ENCODE measurements at places on chromosomes 1 and 21. TPM values are rescaled to one million over a fixed set of nuclear protein-coding genes. Genes with fewer than 3 reads are reported as not detected.

CD34 gene
- total RNA-seq = under 0.01 TPM

ISG20L2 gene
- total RNA-seq = 16.8 TPM

CYP4B1 gene
- total RNA-seq = not detected

GRCh38 chr1:109802136-109802900 lies 38.6 kb upstream of the EPS8L3 start:
- H3K27me3 ChIP-seq = no peaks in the 10 kb centered on the region
- no peak for DNase-seq
- peaks cover 24% of the 10 kb centered on the region for H3K4me1 ChIP-seq
- no peaks in the 10 kb centered on the region for H3K36me3 ChIP-seq
- no peak overlapping the region for H3K4me3 ChIP-seq

DNA sequence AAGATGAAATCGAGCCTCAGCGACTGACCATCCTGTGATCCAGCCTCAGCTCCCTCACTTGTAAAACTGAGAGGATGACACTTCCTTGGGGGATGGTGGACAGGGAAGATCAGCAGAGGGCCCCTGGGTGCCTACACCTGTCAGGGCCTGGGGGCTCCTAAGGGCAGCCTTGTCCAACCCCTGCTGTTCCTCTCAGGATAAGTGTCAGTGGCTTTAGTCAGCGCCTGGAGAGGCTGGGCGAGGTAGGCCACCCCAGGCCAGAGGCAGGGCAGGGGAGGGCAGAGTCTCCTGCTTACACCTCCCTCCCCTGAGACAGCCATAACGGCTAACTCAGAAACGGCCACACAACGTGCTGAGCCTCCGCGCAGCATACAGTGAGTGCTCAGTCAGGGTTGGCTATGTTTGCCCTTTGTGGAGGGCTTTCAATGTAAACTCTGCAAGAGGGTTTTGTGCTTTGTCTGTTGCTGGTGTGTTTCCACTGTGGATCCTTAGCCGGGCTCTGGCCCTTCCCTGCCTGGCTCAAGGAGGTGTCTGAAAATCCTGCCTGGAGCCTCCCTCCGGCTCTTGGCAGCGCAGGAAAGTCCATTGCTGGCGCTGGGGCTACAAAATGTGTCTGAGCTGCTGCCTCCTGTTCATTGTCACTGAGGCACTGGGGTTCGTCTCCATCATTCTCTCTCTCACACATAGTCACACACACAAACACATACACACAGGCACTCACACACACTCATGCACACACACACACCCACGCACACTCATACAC lies 588.4 kb downstream of the PTPRU start:
- no peaks in the 10 kb centered on the region for H3K36me3 ChIP-seq
- no peaks in the 10 kb centered on the region for H3K4me1 ChIP-seq
- no peak overlapping the region for H3K4me3 ChIP-seq
- DNase-seq = no peak
- H3K27ac ChIP-seq = no peak overlapping the region

- no peaks in the 10 kb centered on the region for H3K36me3 ChIP-seq
- no peak overlapping the region for H3K27ac ChIP-seq
- no peaks in the 10 kb centered on the region for H3K27me3 ChIP-seq
- peaks cover 2% of the 10 kb centered on the region for H3K4me1 ChIP-seq
- H3K4me3 ChIP-seq = no peak overlapping the region
Measured at GRCh38 chr1:212503714-212504113, 71.0 kb downstream of the NENF start.

GRCh38 chr1:44631333-44631646 lies 43.0 kb downstream of the TMEM53 start:
- H3K4me3 ChIP-seq = peak overlapping the region; percentile 76
- H3K36me3 ChIP-seq = peaks cover 26% of the 10 kb centered on the region
- no peaks in the 10 kb centered on the region for H3K27me3 ChIP-seq

GRCh38 chr21:36698981-36699545 lies at the start of gene SIM2:
Gene SIM2, plus strand, starts transcription at chr21:36699115. Its CDS starts 632 bp downstream, at chr21:36699747.
- peak; percentile 95 for DNase-seq
- H3K4me1 ChIP-seq = no peaks in the 10 kb centered on the region
- H3K27me3 ChIP-seq = peaks cover 27% of the 10 kb centered on the region
- peak within 1 kb of the TSS; percentile 77 for H3K4me3 ChIP-seq
- H3K36me3 ChIP-seq = no peaks in the 10 kb centered on the region

DNA sequence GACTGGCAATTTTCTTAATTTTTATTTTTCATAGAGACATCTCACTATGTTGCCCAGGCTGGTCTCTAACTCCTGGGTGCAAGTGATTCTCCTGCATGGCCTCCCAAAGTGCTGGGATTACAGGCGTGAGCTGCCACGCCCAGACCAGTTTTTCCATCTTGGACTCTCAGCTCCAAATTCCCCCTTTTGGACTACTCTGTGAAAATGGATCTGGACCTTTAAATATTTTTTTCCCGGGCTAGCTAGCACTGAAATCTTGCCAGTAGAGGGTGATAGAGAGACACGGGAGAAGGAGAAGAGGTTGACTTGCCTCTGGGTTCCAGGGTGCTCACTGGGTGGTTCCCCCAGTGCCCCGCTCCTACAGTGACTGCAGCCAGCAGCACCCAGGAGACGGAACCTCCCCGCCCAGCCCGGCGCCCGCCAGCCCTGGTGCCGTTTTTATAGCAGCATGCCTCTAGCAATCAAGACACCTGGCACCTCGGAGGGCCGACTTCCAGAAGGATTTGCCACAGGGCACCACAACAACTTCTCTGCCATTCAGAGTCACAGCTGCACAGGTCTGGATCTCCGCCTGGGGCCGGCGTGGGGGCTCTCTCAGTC lies 34.7 kb upstream of the SCCPDH start:
- peak overlapping the region; percentile 68 for H3K4me3 ChIP-seq
- H3K36me3 ChIP-seq = no peaks in the 10 kb centered on the region
- DNase-seq = peak; percentile 97
- H3K4me1 ChIP-seq = no peaks in the 10 kb centered on the region
- H3K27me3 ChIP-seq = no peaks in the 10 kb centered on the region

- no peaks in the 10 kb centered on the region for H3K27me3 ChIP-seq
- no peak for DNase-seq
- no peaks in the 10 kb centered on the region for H3K36me3 ChIP-seq
- no peak overlapping the region for H3K4me3 ChIP-seq
- no peak overlapping the region for H3K27ac ChIP-seq
Measured at GRCh38 chr1:187010571-187011309, 182.0 kb downstream of the PLA2G4A start.

- H3K36me3 ChIP-seq = no peaks in the 10 kb centered on the region
- no peak overlapping the region for H3K27ac ChIP-seq
- peak; percentile 90 for DNase-seq
- no peak overlapping the region for H3K4me3 ChIP-seq
Measured at GRCh38 chr1:223135176-223135942, 7.7 kb downstream of the TLR5 start.

DNA sequence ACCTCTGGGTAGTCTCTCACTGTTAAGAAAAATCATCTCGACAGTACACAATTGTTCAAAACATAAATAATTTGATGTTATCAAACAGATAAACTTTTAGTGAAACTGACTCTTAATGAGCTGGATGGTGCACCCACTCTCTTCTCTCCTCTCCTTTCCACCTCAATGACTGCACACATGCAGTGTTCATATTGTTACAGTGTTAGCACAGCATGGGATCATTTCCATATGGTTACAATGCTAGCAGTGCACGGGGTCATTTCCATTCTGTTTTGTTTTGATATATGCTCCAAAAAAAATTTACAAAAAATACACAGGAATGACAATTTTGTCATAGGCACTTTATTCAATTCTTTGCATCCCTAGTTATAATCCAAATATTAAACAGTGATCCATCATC lies 26.4 kb upstream of the RNF187 start:
- peaks cover 8% of the 10 kb centered on the region for H3K4me1 ChIP-seq
- H3K36me3 ChIP-seq = no peaks in the 10 kb centered on the region
- no peak for DNase-seq
- H3K27ac ChIP-seq = no peak overlapping the region
- H3K4me3 ChIP-seq = no peak overlapping the region
- H3K27me3 ChIP-seq = peaks cover 49% of the 10 kb centered on the region

GRCh38 chr1:245858022-245858721 lies 648.9 kb downstream of the SMYD3 start:
- DNase-seq = no peak
- no peak overlapping the region for H3K4me3 ChIP-seq
- peaks cover 15% of the 10 kb centered on the region for H3K36me3 ChIP-seq
- peak overlapping the region; percentile 99 for H3K27ac ChIP-seq
- H3K4me1 ChIP-seq = peaks cover 57% of the 10 kb centered on the region
- no peaks in the 10 kb centered on the region for H3K27me3 ChIP-seq

DNA sequence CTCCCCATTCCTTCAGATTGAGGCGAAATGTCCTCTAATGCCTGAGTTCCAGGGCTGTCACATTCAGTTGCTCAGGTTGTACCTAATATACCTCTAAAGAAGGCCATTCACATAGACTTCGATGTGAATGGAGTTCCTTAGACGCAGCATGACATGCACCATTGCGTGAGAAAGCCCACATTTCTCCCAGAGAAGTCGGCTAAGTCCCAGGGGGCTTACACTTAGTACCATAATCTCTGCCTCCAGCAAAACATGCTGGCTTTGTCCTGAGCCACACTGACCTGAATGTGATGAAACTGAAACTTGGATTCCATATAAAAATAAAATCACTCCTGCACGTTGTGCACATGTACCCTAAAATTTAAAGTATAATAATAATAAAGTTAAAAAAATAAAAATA lies 23.2 kb upstream of the SLC2A1 start:
- no peaks in the 10 kb centered on the region for H3K4me1 ChIP-seq
- H3K27ac ChIP-seq = no peak overlapping the region
- no peak overlapping the region for H3K4me3 ChIP-seq
- H3K27me3 ChIP-seq = no peaks in the 10 kb centered on the region

DNA sequence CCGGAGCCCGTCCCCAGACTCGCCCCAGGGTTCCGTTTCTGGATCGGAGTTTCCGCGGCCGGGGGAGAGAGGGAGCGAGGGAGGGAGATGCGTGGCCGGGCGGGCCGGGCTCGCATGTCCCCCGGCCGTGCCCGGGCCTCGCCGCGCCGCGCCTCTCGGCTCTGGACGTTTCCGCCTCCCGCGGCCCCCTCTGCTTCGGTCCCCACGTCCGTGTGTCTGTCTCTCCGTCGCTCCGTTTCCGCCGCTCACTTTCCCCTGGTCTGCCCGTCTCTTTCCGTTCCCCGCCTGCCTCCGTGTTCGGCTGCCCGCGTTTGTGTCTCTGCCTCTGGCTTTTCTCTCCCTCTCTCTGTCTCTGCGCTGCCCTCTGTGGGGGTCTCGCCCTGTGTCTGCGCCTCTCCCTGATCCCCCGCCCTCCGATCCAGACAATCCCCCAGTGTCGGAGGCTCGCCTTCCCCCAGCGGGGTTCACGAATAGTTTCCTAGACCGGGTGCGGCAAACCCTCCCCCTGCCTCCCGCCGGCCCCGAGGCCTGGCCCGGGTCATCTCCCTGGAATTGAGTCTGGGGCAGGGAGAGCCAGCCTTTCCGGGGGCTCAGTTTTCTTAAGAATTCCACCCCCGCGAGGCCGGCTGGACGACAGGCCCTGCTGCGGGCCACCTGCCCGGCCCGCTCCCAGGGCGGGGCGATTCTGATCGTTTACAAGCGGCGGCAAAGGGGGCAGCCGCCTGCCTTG lies 735 bp downstream of the NBL1 start:
- H3K36me3 ChIP-seq = no peaks in the 10 kb centered on the region
- peak; percentile 95 for DNase-seq
- peak overlapping the region; percentile 66 for H3K27ac ChIP-seq
- peak overlapping the region; percentile 90 for H3K4me3 ChIP-seq

DNA sequence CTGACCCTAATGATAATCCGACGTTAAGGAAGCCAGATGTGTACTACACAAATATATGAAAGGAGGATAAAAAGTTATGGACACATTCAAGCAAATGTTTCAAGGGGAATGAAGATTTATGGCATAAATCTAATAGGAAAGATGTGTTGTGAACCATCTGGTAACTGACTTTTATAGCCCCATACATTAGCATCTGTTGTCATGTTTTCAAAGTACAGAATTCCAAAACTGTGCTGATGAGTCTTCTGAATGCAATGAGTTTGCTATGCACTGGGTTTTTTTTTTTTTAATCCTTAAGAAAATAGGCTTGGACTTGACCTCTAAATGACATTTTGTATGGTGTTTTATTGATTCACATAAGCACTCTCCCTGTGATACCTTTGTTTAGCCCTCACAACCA lies 158.5 kb upstream of the ESRRG start:
- no peaks in the 10 kb centered on the region for H3K27me3 ChIP-seq
- no peaks in the 10 kb centered on the region for H3K36me3 ChIP-seq
- no peak for DNase-seq
- no peak overlapping the region for H3K27ac ChIP-seq
- no peaks in the 10 kb centered on the region for H3K4me1 ChIP-seq

DNA sequence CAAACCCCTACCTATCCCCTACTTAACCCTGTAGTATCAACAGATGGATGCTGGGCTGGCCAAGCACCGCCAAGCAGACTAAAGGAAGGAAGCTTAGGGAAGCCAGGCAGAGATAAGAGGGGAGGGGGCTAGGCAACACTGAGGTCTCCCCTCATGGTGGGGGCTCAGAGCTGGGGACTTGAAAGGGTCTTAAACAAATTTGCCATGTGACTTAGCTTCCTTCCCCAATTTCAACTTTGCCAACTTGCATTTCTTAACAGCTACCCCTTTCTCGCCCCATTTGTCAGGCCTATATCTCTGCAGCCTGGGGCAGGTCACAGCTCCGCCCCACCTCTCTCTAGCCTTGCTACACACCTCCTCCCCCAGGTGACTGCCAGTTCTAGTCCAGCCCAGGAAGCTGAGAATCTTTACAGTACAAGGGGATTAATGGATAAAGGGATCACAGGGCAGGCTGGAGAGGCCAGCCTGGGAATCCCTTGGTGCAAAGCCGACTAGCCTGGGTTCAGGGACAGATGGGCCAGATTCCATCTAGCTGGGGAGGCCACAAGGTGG lies 3.4 kb downstream of the KIF21B start:
- DNase-seq = peak; percentile 85
- no peaks in the 10 kb centered on the region for H3K4me1 ChIP-seq
- no peak overlapping the region for H3K27ac ChIP-seq
- no peak overlapping the region for H3K4me3 ChIP-seq
- H3K27me3 ChIP-seq = peaks cover 40% of the 10 kb centered on the region

DNA sequence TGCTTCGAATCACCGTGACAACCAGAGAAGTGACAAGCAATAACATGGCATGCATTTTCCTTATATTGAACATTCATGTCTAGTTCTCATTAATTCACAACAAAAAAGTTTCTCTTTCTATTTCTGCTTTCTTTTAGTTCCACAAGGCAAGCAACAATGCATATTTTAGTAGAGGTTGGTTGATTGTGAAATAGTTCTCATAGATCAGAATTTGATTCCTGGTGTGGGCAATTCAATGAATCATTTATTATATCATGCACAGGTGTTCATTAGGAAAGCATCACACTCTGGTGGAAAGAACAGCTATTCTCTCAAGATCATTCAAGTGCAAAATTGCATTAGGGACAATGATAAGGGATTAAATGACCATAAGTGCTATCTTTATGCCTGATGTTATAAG lies 980.9 kb downstream of the BRINP3 start:
- no peak for DNase-seq
- no peaks in the 10 kb centered on the region for H3K4me1 ChIP-seq
- H3K4me3 ChIP-seq = no peak overlapping the region
- H3K36me3 ChIP-seq = no peaks in the 10 kb centered on the region
- no peak overlapping the region for H3K27ac ChIP-seq
